ENCODE measurements at places on chromosomes 16 and 17.

- DNase-seq, result peak; percentile 35
These were observed 652 bp downstream of the PRAC2 start for GRCh38 chr17:48723423-48724250.

GRCh38 chr16:7602291-7602950 lies 269.8 kb downstream of the RBFOX1 start:
- DNase-seq, result no peak

GRCh38 chr17:63365366-63366240 lies 80.5 kb downstream of the CYB561 start:
- no peak for DNase-seq

GRCh38 chr17:44547625-44548267 lies 9.5 kb upstream of the FZD2 start:
- DNase-seq, result no peak

GRCh38 chr16:75921281-75921680 lies 195.0 kb upstream of the CPHXL start:
- no peak for DNase-seq

DNA sequence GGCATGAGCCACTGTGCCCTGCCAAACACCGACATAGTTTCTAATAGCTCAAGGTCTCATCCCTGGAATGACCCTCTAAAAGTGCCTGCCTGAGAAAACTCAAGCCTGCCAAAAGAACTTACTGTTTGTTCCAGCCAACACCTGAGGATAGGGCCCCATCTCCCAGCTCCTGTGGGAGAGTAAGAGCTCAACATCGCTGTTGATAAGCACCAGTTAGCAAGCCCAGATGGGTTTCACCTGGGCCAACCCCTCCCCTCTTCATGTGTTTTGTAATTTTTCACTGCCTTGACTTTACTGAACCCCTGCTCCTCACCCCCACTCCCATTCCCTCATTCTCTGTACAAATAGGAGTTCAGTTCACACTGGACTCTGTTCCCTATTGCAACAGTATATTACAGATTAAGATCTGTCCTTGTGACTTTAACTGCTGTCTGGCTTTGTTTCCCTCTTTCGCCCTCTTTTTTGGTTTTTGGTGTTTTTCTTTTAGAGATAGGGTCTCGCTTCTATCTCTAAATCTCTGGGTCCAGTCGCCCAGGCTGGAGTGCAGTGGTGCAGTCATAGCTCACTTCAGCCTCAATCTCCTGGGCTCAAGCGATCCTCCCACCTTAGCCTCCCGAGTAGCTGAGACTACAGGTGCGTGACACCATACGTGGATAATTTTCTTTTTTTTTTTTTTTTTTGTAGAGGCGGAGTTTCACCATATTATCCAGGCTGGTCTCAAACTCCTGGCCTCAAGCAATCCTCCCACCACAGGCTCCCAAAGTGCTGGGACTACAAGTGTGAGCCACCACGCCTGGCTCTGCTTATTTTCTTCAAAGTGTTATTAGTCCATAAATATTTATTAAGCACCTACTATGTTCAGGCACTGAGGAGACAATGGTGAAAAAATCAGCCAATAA lies 12.3 kb downstream of the NUPR1 start:
- DNase-seq, result no peak

All from CD4-positive, alpha-beta T cell treated with Interleukin-17A for 4 hours (primary cell).